Transverse colon (tissue), 4 donors: ENCODE measurements at places on chromosomes 4 and X. TPM values are rescaled to one million over a fixed set of nuclear protein-coding genes. Genes with fewer than 3 reads are reported as not detected.
A peak's percentile ranks its signal among the peaks of the same experiment; 100 is the strongest.

The COL4A5 gene
- 0.75 TPM for total RNA-seq

The SH3D19 gene
- total RNA-seq: 131 TPM

GRCh38 chr4:102500352-102500695 lies 835 bp upstream of the NFKB1 start:
- DNase-seq: peak; percentile 30

GRCh38 chr4:173448103-173448502 lies 49.2 kb upstream of the SCRG1 start:
- peak; percentile 21 for DNase-seq

The ABLIM2 gene
- 3.2 TPM for total RNA-seq

GRCh38 chr4:184590196-184590595 lies 59.1 kb downstream of the CASP3 start:
- no peak for DNase-seq

DNA sequence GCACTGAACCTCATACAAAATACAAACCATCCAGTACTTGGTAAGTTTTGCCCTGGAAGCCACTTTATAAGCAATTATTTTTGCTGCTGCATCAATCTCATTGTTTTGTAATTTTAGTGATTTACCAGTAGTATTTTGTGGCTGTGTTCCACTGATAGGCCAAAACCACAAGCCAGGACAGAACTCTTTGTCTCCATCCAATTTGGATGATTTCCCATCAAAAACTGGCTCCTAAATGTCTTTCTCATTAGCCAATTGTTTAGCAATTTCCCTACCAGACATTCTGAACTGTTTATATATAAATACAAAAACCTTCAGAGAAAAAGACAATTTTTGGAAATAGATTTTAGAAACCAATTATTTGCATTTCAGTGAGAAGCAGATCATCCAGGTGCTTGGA lies 4.4 kb downstream of the GSPT2 start:
- no peak for DNase-seq

- peak; percentile 72 for DNase-seq
Observed at GRCh38 chrX:153922932-153923857, 2.9 kb downstream of the ARHGAP4 start.

- no peak for DNase-seq
Observed at GRCh38 chr4:80619070-80619674, 283.6 kb downstream of the CFAP299 start.

DNA sequence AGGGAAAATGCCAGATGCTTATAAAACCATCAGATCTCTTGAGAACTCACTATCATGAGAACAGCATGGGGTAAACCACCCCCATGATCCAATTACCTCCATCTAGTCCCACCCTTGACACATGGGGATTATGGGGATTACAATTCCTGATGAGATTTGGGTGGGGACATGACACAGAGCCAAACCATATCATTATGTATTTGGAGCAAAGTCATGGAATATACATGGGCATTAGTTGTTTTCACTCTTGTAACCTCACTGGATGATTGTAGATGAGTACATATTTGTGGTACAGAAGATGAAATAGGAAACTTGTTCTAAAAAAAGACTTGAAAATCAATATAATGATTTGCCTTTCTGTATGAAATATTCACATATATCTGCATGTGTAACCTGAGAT lies 674.5 kb upstream of the BOD1L1 start:
- DNase-seq: no peak

- no peak for DNase-seq
Observed at GRCh38 chrX:113522814-113523213, 682.2 kb upstream of the AMOT start.

GRCh38 chr4:77697860-77698590 lies 92.4 kb downstream of the CXCL13 start:
- DNase-seq: peak; percentile 53

The DNAAF6 gene
- not detected for total RNA-seq

DNA sequence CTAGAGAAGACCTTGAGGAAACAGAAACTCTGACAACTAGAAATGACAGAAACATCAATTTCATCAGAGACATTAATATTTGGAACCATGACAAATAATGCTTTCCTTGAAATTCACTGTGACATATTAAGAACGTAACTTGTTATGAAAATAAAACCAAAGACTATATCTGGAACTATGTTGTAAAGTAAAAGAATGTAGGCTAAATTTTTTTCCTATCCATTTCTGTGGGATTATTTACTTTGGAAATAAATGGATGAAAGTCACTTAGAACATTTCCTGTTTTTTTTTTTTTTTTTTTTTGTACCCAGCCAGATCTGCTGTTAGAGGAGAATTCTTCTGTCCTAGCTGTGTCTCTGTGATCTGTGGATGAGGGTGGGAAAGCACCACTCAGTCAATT lies 255.9 kb downstream of the SPRY1 start:
- no peak for DNase-seq

DNA sequence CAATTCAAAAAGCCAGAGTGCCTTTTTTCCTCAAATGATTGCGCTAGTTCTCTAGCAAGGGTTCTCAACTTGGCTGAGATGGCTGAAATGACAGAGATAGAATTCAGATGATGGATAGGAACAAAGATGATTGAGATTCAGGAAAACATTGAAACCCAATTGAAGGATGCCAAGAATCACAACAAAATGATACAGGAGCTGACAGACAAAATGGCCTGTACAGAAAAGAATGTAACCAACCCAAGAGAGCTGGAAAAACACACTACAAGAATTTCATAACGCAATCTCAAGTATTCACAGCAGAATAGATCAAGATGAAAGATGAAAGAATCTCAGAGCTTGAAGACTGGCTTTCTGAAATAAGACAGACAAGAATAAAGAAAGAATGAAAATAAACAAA lies 51.7 kb upstream of the MMAA start:
- no peak for DNase-seq

The CDKL5 gene
- 4.8 TPM for total RNA-seq

DNA sequence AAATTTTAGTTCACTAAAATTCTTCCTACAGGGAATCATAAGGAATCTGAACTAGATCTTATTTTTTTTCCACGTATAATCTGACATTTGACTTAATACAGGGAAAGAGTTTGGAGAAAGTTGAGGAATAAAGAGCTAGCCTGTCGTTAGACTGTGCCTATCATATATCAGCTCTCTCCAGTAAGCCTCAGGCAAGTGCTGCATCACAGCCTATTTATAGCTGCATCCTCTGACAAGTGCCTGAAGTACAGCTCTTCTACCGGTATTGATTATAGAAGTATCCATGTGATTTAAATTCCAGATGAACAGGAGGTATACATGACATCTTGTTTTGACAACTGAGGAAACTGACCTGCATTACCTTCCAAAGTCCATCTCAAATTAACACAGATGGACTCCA lies 248.9 kb downstream of the TLL1 start:
- DNase-seq: no peak

GRCh38 chr4:100311181-100311580 lies 120.9 kb upstream of the DDIT4L start:
- DNase-seq: no peak

The ANXA3 gene
- 43.7 TPM for total RNA-seq

GRCh38 chr4:98093662-98094061 lies 49.6 kb downstream of the STPG2 start:
- no peak for DNase-seq

DNA sequence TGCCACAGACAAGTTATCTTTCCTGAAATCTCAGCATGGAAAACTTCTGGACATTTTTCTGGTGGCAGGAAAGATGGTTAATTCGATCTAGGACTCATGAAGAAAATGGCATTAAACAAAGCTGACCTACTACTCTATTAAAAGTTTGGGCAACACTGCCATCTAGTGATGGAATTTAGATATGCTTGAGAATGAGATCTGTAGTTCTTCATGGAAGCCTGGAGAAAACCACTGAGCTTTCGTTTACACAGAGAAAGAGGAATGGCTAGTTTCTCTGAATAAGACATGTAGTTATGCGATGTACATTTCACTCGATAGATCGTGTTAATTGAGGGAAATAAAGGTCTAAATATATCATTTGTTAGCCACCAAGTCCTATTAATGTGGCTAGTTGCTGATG lies 51.7 kb upstream of the CHRDL1 start:
- no peak for DNase-seq

The GNL3L gene
- total RNA-seq: 33.3 TPM

DNA sequence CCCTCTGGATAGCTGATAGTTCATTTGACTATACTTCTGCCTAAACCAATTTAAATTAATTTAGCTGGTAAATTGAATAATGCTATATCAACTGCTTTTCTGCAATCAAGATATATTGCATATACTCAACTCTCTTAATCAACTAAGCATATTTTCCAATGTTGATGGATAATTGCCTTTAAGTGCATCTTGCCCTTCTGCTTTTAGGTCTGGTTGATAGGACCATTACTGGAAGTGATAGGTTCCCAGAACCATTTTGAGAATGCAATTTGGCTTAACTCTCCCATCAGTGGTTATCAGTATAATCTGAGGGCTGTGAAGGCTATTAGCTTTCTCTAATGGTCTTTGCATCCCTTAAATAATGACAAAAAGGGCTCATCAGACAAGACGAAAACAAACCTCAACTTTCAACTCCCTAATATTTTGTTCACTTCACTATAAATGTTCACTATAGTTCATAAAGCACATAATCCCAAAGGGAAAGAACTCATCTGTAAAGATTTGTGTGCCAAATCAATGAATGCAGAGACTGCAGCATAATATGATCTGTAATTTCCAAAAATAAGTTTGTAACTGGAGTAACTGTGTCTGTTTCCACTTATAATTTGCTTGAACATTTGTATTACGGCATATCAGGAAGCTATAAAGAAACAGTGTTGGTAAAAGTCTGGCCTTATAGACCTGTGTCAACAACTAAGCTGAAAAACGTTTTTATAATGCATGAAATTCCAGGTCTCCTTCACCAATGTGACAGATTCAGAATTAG lies 273.6 kb downstream of the FBXO8 start:
- DNase-seq: no peak

- DNase-seq: no peak
Observed at GRCh38 chr4:86908251-86908657, 16.0 kb upstream of the C4orf36 start.

The TREX2 gene
- 0.55 TPM for total RNA-seq

DNA sequence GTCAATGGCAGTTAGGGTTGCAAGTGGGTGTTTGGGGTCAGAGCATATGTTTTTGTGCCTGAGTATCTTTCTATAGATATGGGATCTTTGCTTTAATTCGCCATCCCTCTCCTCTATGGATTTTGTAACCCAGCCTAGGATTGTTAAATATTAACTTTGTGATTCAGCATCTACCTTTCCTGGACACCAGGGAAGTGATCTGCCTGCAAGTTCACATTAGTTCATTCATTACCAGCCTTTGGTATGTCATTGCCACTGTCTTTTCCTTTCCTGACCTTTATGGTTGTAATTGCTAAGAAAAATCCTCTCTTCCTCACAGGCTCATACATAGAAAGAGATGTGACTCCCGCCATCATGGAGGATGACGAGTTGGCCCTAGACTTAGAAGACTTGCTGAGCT lies 73.8 kb downstream of the KIT start:
- DNase-seq: no peak

GRCh38 chrX:110414679-110415439 lies 56.2 kb downstream of the RTL9 start:
- no peak for DNase-seq

GRCh38 chr4:165779950-165780670 lies 92.9 kb upstream of the TLL1 start:
- no peak for DNase-seq

GRCh38 chrX:44529310-44529709 lies 13.3 kb downstream of the FUNDC1 start:
- DNase-seq: no peak

GRCh38 chr4:38672074-38672396 lies 8.0 kb downstream of the KLF3 start:
- DNase-seq: no peak

GRCh38 chrX:154010330-154011087 lies 9.2 kb downstream of the IRAK1 start:
- DNase-seq: no peak

DNA sequence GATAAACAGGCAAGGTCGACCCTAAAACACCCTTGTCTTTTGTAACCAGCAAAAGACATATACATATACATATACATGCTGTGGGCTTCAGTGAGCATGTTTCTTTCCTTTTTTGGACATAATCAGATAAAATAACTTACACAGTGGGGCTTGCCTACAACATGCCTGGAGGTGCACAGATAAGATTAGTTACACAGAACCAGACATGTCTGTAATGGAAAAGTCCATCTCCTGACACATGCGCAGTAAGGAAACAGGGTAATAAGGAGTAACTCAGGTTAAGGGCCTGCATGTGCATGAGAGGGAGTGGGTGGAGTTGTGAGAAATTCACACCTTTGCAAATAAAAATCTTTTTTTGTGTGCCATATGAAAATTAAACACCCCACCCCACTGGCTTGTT lies 3.4 kb downstream of the UGT2A1 start:
- DNase-seq: no peak

The GAGE2A gene
- not detected for total RNA-seq

DNA sequence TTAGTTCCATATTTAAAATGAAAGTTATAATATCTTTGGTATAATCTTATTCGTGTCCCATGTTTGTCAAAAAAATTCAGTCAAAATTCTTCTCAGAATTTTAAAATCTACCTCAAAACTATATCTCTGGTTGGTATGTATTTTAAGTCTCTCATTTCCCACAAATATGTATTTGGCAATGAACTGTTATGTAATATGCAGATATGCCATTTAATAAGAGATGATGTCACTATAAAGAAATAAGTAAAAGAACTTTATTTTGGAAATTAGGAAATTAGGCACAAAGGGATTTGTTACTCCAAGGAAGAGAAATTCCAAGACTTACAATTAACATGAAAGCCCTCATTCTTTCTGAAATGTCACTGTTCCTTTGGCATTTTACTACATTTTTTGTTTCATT lies 15.3 kb downstream of the SNCA start:
- no peak for DNase-seq

DNA sequence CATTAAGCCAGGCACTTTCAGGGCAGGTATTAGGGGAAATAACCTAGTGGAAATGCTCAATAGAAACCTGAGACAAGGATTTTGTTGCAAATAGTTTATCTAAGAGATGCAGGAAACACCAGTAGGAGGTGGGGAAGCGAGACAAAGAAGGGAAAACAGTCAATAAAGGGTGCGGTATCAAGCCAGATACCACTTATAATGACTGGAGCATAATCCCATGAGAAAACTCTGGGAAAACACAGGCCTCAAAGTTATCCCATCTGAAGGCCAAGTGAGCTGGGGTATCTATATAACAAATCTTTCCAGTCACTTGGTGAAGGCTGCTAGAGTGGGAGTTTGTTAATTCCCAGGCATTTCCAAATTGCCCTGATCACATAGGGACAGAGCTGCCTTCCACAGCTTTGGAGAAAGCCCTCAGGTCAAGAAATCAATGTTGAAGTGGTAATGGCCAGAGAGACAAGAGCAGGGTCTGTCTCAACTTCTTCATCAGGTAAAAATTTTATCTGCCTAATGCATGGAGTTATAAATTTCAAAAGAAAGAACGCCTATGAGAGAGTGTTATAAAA lies 9.8 kb upstream of the HMGB2 start:
- no peak for DNase-seq

The NEXMIF gene
- total RNA-seq: under 0.01 TPM

GRCh38 chr4:1809754-1810502 lies 16.8 kb downstream of the FGFR3 start:
- peak; percentile 71 for DNase-seq

DNA sequence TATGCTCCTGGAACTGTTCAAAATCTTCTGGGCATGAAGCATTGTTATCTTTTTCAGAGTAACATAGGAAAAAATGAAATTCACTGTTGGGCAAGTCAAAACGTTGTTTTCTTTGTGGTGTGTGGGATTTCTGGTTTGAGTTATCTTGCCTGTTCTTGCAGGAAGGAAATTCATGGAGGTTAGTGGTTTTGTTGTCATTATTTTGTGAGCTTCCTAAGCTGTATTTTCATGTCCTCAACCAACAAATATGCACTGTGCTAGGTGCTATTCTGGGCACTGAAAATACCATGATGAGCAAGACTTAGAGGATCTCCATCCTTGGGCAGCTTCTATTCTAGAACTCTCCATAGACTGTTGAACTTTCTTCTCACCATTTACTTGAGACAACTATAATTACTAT lies 16.9 kb downstream of the SPINK2 start:
- DNase-seq: no peak
